ENCODE measurements at places on chromosomes 7 and 10.

DNA sequence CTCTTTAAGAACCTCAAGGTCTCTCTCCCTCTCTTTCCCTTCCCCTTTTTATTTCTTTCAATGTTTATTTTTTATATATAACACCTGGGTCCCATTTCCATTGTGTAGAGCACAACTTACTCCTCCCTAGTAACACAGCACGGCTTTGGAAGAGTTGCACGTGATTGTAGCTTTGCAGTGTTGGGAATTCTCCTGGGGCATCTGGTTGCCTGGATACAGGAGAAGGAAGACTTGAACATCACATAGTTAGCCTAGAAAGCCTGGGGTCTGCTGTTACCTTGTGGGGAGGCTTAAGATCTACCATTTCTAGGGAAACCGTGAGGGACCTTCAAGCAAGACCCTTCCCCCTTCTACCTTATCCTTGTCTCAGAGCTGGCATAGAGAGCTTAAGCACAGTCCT lies 41.1 kb upstream of the NFKB2 start:
- DNase-seq: no peak

GRCh38 chr7:155003092-155003375 lies at the start of gene PAXIP1:
Gene PAXIP1, minus strand, starts transcription at chr7:155003124. Its CDS starts 195 bp downstream, at chr7:155002929.
- no peak for DNase-seq

DNA sequence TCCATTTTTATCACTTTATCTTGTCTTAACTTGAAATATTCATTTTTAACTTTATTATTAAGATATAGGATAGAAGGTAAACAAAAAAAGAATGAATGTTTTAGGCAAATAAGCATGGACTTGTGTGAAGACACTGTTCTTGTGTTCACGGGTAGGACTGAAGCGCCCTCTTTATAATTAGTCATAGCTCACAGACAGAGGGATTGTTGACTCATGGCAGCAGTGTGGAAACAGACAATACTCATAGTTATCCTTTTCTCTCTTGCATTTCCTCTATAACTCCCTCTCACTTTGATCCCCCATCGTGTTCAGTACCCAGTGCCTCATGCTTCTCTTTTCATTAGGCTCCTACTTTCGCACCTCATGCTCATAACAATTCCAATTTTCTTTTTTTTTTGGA lies 731.8 kb downstream of the PHTF2 start:
- DNase-seq: no peak

DNA sequence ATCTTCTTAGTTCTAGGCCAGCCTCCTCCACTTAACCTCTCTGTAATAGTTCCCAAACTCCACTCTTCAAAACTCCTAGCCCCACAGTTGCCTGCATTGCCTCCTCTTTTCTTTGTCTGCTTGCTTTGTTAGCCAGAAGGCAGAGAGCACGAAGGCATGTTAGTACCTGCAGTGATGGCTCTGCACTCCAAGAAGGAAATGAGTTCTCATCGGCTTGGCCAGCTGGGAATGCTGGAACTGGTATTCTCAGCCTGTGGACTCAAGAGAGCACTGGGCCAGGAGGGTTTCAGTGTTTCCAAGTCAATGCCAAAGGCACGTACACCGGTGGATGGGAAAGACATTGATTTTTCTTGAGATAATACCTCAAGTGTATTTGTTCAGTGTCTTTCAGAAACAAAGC lies 66.3 kb upstream of the HABP2 start:
- no peak for DNase-seq

DNA sequence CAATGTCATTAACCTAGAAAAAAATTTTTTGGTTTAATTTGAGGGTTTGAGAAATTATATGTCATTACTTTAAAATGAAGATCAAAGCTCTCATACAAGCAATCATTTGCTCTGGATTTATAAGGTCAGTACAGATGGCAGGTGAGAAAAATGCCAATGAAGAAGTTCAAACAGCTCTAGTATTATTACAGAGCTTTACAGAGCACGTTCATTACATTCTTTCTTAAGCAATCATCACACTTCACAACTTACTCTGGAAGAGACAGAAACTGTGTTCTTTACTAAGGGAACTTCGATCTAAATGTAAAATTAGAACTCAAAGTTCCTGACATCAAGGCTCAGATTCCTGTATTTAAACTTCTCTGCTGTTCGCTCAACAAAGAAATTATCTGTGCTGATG lies 153.4 kb downstream of the ATE1 start:
- no peak for DNase-seq

All from activated CD8-positive, alpha-beta memory T cell treated with anti-CD3 and anti-CD28 coated beads for 1 hour (primary cell).